ENCODE measurements at places on chromosomes 16 and 17. TPM values are rescaled to one million over a fixed set of nuclear protein-coding genes. Genes with fewer than 3 reads are reported as not detected.

Gene KRTAP4-4
- total RNA-seq = not detected

Gene DNAH17
- not detected for total RNA-seq

Gene CLDN9
- not detected for total RNA-seq

Gene CCL4
- total RNA-seq = 2.4 TPM

Gene CDK5R1
- 0.84 TPM for total RNA-seq

Gene ABCC11
- not detected for total RNA-seq

Gene TMEM11
- 16.2 TPM for total RNA-seq

Gene PRAC1
- not detected for total RNA-seq

Gene NR1D1
- 16.8 TPM for total RNA-seq

Gene KCNAB3
- 1.1 TPM for total RNA-seq

Gene CD300C
- total RNA-seq = 1.8 TPM

Gene KRT24
- 0.20 TPM for total RNA-seq

Gene NPIPB12
- total RNA-seq = 101 TPM

Gene PRR14
- total RNA-seq = 40.0 TPM

Gene MYH13
- not detected for total RNA-seq

Gene IGFALS
- total RNA-seq = 0.63 TPM

Gene OR3A3
- total RNA-seq = not detected
